ENCODE measurements at places on chromosomes 7 and 10.

DNA sequence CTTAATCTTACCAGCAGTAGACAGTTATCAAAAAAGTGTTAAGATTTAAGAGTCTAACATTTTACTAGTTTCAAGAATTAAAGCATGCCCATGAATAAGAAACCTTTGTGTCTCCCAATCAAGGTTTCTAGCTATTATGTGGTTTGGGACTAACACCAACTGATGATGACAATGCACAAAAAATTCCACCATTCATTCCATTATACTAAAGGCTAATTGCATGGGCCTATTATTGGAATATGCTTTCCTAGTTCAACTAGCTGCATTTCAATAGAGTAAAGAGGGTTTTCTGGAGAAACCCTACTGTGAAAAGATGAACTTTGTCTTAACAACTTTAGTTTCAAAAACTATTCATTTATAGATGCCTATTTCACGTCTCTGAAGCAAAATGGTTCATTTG, 44.6 kb downstream of the UBE2H start:
- DNase-seq, result no peak

DNA sequence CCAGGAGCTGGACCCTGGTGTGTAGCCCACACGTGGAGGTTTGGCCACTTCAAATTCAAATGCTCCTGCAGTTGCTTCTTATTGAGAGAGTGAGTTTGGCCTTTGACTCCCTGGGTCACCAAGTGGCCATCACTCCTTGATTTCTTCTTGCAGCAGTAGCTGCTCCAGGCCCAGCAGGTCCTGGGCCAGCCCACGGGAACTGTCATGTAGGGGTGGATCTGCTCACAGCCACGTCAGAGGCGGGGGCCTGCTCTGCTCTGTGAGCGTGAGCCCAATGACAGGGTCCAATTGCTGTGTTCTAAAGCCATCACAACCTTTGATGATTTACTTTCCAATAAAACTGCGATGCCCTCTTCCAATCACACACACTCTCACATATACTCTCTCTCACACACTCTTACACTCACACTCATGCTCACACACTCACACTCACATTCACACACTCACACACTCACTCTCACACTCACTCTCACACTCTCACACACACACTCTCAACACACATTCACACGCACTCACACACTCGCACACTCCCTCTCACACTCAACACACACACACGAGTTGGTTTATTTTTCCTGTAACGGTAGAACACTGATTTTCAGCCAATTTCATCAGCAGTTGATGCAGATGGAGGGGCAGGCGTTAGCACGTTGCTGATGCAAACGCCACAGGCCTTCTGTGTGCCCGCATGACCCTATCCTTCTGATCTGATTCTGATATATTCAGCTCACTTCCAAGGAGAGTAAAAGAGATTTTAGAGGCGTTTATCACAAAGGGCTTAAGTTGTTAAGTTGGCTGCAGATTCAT, 210.7 kb upstream of the PPP2R2D start:
- no peak for DNase-seq

GRCh38 chr7:34622771-34623250, 35.2 kb upstream of the NPSR1 start:
- no peak for DNase-seq

- DNase-seq, result no peak
These were observed 276.9 kb downstream of the TNS3 start for GRCh38 chr7:47304727-47305719.

DNA sequence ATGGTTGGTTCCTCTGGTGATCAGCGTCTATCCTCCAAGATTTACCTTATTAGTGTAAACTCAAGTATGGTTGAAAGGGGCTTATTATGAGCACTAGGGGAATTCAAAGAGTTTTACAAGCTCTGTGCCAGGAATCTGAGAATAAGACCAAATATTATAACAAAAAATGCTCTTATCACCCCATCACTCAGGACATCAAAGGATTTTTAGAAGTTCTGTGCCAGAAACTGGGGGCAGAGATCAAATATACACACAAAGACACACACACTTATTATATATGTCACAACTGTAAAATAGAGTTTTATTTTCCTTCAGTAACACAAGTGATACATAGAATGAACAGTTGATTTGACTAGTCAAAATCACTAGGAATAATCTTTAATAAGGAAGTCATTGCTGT, 89.3 kb downstream of the MLLT10 start:
- no peak for DNase-seq

DNA sequence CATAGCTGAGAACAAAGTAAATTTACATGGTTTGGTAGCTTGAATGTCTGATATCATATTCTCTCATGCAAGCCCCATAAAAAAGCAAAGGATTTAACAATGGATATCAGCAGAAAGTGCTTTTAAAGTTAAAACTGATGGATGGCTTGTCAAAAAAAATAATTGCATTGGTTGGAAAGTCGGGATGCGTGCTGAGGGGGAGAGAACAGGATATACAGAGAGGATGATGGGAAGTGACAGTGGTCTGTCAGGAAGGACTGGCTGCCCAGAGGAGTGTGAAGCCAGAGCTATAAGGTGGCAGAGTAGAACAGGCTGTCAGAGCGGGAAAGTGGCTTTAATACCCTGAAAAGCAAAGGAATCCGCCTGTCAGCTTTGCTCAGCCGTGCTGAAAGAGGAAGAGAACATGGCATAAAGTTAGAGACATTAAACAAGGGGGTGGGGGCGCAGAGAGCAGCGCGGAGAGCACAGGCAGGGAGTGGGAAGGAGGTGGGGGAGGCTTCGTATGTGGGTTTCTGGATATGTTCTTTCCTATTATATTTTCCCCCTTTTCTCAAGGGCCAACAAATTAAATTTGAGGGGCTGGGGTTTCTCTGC, 493.0 kb downstream of the LRMDA start:
- no peak for DNase-seq

DNA sequence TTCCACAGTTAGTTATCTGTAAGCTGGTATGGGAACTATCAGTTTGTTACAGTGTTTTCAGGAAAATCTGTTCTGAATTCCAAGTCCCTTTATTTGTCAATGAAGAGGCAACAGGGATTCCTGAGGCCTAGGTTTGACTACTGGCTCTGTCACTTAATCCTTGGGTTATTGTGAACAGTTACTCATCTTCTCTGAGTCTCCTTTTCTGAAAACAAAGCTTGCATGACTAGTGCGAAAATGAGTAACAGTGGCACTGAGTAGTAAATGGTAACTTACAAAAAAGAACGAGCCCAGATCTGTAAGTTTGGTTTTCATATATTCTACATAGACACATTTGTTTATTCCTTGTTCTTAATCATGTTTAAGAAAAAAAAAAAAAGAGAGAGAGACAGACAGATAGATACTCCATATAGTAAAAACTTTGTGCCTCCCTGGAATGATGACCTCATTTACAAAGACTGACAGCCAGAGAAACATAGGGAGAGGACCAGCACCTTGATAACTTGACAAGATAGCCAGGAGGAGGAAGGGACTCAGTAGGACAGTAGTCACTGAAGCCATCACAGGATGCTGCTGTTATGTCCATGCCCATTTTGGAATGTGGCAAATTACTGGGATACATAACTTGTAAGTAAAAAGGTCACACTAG, 1.9 kb downstream of the MRPS33 start:
- no peak for DNase-seq

- no peak for DNase-seq
These were observed 52.6 kb downstream of the EVX1 start for GRCh38 chr7:27295236-27295635.

GRCh38 chr7:107966711-107967110, 36.2 kb downstream of the LAMB1 start:
- no peak for DNase-seq

DNA sequence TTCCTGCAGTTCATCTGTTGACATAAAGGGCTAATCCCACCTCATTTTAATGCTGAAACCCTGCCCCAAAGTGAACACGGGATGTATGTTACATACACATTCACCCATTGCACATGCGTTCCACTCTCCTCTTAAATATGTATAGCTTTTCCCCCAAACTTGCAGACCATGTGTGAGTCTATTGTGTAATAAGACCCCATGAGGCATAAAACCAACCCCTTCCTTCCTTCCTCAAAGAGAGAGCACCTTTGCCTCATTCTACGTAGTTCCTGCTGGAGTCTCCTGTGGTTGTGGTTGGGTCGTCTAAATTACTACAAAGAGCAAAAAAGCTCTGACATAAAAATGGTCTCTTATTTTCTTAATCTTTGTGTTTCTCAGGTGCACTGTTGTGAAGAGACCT, 345.7 kb upstream of the KLF6 start:
- DNase-seq, result no peak

DNA sequence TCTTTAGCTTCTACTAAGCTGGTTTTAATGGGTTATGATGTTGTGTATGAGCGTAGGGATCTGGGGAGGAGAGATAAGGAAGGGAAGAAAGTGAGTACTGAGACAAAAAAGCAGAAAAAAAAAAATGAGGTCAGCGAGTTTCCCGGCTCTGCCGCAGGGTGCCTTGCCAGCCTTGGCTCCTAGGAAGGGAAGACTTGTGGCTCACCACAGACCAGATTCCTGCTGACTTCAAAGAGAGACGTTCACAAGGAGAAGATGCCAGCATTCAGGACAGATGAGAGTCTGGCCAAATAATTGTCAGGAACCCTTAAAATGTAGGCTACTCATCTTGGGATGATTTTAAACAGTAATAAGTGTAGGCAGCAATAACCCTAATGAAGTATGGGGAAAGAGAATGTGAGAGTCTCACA, 11.4 kb upstream of the FAS start:
- no peak for DNase-seq

All from activated CD4-positive, alpha-beta T cell treated with anti-CD3 and anti-CD28 coated beads, Interleukin-2, amount 50 U/mL, for 24 hours (primary cell).